ENCODE measurements at places on chromosomes 12 and 14. TPM values are rescaled to one million over a fixed set of nuclear protein-coding genes. Genes with fewer than 3 reads are reported as not detected.

DDN gene
- 0.18 TPM for total RNA-seq

CMA1 gene
- total RNA-seq, result not detected

CLEC14A gene
- total RNA-seq, result not detected

KRT85 gene
- not detected for total RNA-seq

NGB gene
- not detected for total RNA-seq

HHIPL1 gene
- 0.61 TPM for total RNA-seq

DNA sequence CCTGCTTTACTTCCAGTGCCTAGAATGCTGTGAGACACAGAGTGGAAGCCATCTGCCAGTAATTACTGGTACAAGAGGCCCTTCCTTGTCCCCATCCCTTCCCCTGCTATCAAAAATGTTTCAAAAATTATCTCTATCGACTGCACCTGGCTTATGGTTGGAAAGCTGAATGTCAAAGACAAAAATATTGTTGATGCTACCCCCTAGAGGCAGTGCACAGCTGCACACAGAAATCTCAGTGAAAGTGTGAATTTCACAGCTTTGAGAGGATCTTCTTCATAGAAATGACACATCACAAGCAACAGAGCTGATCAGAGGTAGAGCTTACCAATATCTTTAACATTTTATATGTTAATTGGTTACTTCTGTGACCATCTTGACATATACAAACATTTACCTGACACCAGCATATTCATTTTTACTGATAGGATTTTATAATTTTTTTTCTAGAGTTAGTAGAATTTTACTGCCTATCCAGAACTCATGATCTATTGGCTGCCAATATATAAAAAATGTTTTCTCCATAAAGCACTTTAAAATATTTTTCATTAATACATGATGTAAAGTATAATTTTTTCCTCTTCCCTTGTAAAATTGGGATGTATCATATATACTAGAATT, 138.0 kb downstream of the AACS start:
- peak; percentile 75 for DNase-seq

GRCh38 chr12:80045594-80045993, 53.7 kb upstream of the OTOGL start:
- no peak for DNase-seq

DNA sequence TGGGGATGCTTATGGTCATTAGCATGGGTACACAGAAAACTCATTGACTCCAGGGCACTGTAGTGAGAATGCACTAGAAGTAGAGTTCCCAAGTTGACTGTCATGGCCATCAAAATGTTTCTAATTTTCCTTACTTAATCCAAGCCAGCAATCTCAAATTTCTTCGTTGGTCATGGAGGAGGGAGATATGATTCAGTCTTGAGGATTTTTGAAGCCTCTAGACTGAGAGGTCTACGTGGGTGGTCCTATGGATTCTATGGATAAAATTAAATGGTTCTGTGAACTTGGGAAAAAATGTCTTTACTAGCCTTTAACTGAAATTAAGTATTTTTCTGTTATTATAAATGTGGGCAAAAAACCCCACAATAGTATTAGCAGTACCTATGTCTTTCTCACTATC, 508.5 kb downstream of the FUT8 start:
- DNase-seq, result no peak

GRCh38 chr14:54839701-54840119, 62.9 kb downstream of the GCH1 start:
- DNase-seq, result no peak

DNA sequence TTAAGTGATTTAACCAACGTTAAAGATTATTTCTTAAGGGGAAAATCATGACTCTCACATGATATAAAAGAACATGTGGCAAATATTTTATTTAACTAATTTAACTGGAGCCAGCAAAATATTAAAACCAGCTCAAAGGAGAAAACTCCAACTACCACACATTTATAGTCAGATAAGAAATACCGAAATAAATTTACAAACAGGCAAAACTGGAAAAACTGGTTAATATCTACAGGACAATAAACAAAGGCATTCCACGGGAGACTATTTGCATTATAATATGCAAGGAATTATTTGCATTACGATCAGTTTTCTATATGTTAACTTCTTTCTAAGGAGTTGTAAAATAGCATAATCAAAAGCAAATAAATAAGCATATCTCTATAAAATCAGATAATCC, 13.8 kb upstream of the BCL2L14 start:
- no peak for DNase-seq

DNA sequence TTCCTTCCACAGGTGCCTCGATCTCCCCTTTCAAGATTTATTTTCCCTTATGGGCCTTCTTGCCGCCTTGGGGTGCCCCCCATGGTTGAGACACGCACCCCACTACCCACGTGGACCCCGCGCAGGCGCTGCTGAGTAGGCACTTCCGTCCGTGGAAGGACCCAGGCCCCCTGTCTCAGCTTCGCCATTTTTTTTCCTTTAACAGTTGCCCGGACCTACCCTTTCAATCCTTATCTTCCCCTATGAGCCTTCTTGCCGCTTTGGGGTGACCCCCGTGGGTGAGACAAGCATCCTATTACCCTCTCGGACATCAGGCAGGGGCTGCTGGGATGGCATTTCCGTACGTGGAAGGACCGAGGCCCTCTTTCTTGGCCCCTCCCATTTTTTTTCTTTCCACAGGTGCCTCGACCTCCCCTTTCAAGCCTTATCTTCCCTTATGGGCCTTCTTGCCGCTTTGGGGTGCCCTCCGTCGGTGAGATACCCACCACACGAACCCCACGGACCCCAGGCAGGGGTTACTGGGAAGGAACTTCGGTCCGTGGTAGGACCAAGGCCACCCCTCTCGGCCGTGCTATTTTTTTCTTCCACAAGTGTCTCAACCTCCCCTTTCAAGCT, 268.2 kb downstream of the ALG10 start:
- DNase-seq, result no peak

DNA sequence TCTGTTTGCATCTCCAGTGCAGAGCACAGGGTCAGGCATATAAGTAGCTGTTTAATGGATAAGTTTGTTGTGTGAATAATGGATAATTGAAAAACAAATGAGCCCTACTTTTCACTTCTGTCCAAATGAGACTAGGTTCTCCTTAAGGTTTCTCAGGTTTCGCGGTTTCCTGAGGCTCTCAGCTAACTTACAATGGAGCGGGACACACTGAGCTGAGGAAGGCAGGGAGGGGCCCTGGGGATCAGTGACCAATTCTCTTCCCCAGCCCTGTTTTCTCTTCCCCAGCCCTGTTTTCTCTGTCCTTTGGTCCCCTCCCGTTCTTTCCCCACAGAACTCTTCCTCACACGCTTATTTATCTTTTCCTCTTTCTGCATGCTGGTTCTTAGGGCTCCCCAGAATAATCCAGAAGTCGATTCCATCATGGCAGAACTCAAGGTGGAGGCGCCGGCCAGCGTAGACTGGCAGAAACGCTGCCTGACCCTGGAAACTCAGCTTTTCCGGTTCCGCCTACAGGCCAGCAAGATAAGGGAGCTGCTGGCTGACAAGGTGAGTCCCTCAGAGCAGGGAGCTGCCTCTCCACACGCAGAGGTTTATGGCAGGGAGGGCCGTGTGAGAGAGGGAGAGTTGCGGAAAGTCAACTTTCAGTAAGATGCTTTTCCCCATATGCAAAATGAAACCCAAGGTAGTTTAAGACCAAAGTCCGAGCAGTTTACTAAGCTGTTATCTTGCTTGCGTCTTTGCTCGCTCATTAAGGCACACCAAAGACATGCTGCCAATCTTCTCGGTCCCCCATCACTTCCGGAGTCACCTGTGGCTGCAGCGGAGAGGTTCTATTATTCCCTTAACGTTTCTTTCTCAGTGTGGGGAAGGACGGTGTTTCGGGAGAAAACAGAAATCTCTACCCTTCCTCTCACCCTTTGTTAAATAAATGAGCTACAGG, 8.6 kb downstream of the PLEKHH1 start:
- no peak for DNase-seq

DNA sequence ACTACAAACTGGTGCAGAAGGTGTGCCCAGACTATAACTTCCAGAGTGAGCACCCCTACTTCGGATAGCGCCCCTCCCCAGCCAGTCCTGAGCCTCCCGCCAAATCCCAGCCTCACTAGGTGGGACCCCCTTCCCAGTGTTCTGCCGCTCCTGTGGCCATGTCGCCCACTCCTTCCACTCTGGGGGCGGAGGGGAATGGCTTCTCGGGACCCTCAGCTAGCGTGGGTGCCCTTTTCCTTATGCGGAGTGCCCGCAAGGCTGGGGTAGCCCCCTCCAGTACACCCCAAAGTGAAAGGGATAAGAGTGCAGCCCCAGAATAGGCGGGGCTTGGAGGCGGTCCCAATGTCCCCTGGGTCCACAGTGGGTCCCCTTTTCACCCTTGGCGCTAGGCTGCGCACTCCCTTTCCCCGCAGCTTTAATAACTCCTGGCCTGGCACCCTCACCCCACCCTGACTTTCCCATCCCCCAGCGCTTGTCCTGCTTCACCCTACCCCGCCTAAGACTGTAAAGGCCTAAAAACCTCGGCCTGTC, 3.8 kb upstream of the SHMT2 start:
- no peak for DNase-seq

DNA sequence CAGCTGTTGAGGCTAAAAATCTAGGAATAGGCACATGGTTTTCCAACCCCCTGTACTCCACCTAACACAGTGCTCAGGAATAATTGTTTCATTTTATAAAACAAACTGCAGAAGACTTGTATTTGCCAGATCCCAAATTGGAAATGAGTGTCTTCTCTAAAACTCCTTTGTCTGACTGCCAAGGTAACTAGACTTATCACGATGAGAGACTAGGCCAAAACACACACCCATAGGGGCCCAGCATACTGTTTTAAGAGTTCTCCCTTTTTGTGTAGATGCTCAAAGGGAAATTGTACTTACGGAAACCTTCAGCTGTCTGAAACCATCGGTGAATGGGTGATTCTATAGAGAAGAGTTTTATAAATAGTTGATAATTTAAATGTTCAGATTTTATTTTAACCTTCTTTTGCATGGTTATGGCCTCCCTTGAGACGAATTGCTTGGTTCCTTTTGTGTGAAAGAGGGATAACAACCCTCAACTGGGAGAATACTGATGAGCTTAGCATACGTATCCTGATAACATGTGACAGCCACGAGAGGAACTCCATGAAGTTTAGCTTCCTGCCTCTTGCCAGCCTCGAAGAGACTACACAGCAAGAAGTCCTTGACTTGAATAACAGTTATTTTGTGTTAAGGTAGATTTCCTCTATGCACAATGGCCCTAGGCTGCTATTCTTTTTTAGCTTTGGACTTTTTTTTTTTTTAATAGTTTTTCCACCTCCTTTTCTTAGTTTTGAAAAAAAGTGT, 103.3 kb downstream of the PELI2 start:
- no peak for DNase-seq

DNA sequence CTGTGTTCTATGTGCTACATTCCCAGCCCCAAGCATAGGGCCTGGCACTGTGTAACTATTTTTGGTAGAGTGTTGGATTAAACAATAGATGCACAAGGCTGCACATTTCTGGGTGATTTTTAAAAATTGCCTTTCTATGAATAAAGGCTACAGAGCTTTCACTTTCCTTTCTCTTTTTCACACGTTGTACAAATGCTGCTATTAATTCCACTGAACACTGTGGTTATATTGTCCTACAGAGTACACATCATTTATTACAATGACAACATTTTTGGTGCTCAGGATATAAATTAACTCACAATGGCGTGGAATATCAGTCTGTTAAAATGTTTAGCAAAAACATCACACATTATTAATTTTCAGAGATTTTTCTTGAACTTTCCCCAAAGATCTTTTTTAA, 3.6 kb upstream of the EML1 start:
- DNase-seq, result no peak

DNA sequence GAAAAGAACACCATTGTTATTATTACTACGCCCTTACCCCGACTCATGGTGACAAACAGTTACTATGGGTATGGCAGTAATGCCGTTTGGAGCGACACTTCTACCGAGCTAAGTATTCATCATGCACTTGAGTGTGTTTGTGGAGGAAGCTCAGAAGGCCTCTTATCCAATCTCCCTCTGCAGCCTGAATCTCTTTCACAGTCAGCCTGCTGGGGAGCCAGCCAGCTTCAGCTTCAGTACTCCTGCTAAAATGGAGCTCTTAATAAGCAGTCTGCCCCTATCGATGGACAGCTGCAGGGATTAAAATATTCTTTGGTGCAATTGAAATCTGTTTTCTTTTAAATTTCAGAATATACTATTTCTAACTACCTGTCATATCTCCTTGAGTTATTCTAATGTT, 24.7 kb upstream of the ATP5MC2 start:
- no peak for DNase-seq

DNA sequence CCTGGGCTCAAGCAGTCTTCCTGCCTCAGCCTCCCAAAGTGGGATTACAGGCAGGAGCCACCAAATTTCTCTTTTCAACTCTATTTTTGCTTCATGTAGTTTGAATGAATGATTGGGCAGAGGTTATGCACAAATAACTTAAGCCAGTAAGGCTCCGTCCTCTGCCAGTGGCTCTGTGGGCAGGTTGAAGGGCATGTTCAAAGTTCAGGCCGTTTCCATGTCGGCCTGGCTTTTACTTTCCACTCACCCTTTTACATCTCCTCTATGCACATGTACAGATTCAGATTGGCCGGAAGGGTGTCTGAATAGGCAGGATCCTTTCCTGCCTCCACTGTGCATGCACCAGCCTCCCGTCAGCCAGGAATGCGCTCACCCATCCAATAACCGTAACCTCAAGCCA, 132.3 kb downstream of the EML1 start:
- DNase-seq, result no peak

All from OCI-LY7 (cell line).